ENCODE measurements at places on chromosomes 1 and 21. TPM values are rescaled to one million over a fixed set of nuclear protein-coding genes. Genes with fewer than 3 reads are reported as not detected.
A peak's percentile ranks its signal among the peaks of the same experiment; 100 is the strongest.

DNA sequence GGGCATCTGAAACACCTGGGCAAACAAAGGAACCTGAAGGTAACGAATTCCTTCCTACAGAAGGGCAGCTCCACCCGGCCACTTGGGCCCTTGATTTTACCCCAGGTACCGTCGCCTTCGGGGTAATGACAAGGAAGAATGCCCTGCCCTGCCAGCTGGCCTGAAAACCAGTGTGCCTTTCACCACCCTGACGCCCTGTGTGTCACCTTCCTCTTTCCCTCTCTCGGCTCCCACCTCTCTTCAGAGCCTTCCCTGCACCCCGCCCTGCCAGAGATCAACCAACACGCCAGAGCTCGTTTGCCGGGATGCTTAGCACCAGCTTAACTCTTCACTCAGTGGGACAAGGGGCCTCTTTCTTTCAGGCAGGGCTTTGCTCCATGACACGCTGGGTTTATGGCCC is 86.0 kb downstream of the SIM2 start:
- peak; percentile 76 for DNase-seq

RSPH1 gene
- not detected for total RNA-seq

GRCh38 chr1:197919346-197920066 is 2.3 kb downstream of the LHX9 start:
- no peak for DNase-seq

- DNase-seq: no peak
These were observed 790 bp upstream of the TMEM54 start for GRCh38 chr1:32901823-32902534.

MACO1 gene
- 14.8 TPM for total RNA-seq

DNA sequence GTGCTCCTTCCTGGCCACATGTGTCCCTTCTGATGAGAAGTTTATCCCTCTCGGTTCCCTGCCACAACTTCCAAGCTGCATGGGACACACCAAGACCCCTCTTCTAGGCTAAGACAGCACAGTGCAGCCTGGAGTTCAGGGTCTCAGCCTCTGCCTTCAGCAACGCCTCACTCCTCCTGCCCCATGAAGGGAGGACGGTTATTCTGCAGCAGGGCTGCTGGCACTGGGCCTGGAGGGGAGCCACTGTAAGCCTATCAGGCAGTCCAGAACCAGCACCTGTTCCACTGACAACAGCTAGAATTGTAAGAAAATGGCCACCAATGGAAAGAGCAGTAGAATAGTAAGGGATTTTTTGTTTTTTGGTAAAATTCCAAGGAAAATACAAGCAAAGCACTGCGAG is 72.3 kb downstream of the GALNT2 start:
- DNase-seq: no peak

F3 gene
- 21.5 TPM for total RNA-seq

DNA sequence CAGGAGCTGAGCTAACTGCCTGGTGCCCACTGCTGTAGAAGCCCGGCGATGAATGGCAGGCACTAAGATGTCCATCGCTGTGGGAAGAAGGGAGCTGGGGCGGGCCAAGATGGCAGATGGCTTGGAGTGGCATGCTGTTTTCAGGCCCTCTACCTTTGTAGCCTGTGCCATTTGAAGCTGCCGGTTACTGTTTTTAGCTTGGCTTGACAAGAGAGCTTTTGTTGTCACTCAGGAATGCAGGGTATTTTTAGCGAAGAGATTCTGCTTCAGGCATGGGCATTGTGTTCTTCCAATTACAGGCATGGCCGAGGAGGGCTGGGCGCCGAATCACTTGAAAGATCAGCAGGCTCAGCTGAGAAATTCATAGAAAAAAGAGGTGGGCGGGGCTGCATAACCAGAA is 348.7 kb downstream of the RPS6KC1 start:
- DNase-seq: peak; percentile 49

GRCh38 chr1:244705261-244706234 is 52.6 kb downstream of the DESI2 start:
- DNase-seq: no peak

GRCh38 chr1:150256554-150257341 is 826 bp upstream of the CA14 start:
- DNase-seq: no peak

SYT14 gene
- not detected for total RNA-seq

- no peak for DNase-seq
These were observed 87.1 kb upstream of the IPO9 start for GRCh38 chr1:201741763-201742342.

GRCh38 chr1:192668409-192668983 is 32.5 kb downstream of the RGS13 start:
- no peak for DNase-seq

LCE2A gene
- total RNA-seq: not detected

DNA sequence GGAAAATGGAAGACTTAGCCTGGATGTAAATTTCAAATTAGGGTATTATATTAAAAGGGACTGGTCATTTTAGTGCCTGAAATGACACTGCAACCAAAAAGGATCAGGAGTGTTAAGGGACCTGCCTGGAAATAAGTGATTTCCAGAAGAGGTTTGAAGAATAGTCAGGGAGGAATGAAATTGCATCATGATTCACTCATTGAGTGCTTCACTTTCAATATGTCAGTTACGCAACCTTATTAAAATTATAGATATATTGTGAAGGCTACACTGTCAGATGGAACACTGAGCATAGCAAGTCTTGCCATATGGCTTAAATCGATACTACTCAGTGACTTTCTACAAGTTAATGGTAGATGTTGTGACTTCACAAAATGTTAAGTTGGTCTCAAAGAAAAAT is 275.2 kb upstream of the DPYD start:
- DNase-seq: no peak

- DNase-seq: no peak
These were observed 202.5 kb upstream of the LYPLAL1 start for GRCh38 chr1:218971156-218971555.

DNA sequence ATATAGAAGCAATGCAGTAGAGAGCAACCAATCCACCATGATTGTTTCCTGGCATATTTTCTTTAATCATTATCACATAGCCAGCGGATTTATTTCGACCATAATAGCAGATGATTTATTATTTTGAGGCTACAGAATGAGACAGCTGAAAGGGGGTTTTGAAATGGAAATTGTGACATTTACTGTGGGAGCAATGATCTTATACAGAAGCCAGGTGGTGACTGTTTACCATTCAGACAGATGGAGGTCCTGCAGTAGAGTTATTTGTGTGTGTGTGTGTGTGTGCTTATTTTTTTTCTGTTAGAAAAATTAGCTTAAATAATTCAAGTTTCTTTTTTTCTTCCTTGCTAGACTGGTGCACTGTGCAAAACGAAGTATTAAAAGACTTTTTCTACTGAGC is 1784.5 kb downstream of the MRPL39 start:
- DNase-seq: no peak

ATG4C gene
- 11.5 TPM for total RNA-seq

- DNase-seq: no peak
These were observed 38.4 kb upstream of the CASZ1 start for GRCh38 chr1:10834770-10835412.

DNALI1 gene
- 3.1 TPM for total RNA-seq

GRCh38 chr21:33813832-33814365 is 101.7 kb downstream of the ATP5PO start:
- DNase-seq: no peak

TSPAN2 gene
- 12.2 TPM for total RNA-seq

DNA sequence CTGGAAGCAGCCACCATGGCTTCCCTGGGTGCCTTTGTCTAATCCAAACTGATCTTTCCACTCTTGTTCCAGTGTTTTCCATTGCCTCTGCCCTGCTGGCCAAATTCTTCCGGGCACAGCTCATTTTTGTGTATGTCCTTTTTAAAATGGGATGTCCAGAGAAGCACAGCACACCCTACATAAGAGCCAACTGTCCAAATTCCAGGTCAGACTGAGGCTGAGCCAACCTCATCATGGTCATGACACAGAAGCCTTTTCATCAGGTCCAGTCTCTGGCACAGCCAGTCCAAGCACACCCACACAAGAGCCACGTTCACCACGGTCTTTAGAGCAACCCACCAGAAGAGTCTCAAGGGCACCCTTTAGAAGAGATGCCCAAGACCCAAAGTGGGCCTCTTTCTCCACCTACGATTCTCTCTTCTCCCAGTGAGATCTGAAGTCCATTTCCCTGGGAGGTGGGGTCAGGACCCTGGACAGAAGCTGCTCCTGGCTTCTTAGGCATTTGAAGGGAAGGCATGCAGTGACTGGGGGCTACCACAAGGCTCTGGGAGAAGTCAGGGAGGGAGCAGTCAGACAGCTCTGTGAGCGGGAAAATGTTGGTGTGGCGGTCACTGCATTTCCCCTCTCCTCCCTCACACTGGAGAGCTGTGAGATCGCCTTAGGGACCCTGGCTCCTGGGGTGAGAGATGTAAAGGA is 53.2 kb downstream of the SYT2 start:
- DNase-seq: no peak

- no peak for DNase-seq
These were observed 251.4 kb downstream of the MATN1 start for GRCh38 chr1:30472009-30472408.

DNA sequence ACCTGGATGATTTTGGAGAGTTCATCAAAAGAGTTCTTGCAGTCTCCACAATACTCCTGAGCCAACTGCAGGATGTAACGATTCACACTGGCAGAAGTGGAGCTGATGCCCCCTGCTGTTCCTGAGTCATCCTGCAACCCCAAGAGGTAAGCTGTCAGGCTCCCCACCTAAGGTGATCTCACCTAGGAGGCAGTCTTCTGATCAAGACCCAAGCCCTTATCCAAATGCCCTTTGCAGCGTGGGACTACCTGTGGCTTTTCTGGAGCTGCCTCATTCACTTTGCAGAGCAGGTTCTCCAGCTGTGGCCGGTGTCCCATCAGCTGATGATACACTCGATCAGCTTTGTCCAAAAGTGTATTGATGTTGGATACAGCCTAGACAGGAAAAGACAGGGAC is 96.4 kb downstream of the UBR4 start:
- no peak for DNase-seq

GRCh38 chr1:170789063-170789462 is 125.1 kb downstream of the PRRX1 start:
- no peak for DNase-seq

IPP gene
- total RNA-seq: 13.9 TPM

DNA sequence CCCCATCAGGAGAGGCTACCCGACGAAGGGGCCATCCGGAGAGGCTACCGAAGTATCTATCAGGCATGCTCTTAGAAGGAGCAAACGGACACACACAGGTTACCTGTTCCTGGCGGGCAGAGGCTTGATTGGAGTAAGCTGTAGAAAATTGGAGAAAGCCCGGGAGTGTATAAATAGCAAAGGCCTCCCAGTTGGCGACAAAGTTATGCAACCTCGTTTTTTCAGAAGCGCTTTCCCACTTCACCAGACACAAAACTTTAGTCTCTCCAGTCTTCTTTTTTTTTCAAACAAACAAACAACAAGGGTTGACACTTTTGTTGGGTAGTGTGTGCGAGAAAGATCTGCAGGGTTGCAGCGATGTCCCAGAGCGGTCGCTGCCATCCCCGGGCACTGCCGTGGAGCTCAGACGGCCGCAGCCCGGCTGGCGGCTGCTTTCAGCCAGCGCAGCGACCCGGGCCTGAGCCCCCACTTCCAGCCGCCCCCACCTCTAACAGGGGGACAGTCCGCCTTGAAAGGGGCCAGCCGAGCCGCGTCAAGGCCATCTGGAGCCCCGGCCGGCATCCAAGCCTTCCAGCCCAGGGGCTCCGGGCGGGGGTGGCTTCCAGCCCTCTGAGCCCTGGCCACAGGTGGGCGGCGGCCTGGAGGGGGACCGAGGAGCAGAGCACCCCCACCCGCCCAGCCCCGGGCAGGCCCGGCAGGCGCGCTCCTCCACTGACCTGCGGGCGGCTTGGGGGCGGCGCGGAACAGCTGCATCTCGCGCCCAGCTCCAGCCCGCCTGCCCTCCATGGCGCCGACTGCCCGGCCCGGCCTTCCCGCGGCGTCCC is 616 bp downstream of the MCOLN3 start:
- DNase-seq: no peak

GSTM3 gene
- total RNA-seq: 112 TPM

DNA sequence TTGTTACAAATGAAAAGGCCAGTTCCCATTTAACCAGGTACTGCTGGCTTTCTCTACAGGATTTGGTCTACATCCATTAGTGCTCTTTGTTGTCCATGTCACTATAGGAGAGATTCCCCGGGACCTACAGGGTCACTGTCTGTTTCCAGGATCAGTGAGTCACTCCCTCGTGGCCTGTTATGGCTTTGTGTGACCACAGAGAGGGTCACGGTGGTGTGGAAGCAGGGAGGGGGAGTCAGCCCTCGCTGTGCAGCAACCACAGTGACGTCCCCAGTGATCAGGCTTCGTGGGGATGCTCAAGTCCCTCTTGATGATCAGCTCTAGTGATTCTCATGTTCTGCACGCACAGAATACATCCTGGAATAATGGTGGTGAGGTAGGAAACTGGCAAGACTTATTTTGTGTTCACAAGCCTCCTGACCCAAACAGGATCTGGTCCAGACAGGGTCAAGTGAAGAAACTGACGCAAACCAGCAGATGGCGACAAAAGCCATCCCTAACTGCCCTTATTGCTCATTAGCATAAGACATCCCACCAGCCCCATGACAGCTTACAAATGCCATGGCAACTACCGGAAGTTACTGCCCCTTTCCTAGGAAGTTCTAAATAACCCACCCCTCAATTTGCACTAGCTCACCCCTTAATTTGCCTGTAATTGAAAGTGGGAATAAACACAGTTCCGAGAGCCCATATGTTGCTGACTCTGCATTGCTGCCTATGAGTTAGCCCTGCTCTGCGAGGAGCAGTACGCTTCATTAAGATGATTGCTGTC is 98.5 kb downstream of the DISC1 start:
- DNase-seq: no peak

DNA sequence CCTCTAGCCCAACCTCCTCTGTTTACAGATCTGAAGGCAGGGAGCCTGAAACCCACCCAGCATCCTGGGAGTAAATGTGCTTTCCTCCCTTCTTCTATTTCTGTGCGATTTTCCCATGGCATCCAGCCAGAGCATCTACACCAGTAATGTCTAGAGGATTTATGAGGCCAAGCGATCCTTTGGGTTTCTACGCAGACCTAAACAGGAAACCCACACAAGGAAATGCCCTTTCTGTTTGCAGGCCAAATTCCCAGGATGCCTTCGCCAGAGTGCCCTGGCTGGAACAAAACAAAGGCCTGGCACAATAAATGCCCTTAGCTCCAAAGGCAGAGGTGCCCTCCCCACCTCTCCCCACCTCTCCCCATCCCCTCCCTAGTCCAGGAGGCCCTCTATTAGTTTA is 110.5 kb upstream of the CDC42BPA start:
- DNase-seq: no peak

DNA sequence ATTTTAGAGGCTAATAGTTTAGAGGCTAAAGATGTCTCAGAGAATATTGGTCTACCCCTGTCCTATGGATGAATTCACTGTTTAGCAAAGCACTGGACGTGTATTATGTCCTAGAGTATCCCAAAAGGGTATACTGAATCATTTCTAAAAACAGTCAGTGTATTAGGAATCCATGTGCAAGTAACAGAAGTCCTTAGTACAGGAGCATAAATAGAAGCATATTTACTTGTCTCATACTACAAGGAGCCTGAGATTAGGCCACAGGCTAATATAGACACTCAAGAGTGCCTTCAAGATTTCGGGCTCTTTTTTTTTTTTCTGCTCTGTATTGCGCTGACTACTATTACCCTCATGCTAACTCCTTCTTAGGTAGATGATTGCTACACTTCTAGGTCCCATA is 518.9 kb downstream of the USP25 start:
- no peak for DNase-seq

Data from Right ventricle myocardium superior (tissue), 1 donor.